MCF 10A (cell line): ENCODE measurements at places on chromosomes 16 and 17. TPM values are rescaled to one million over a fixed set of nuclear protein-coding genes. Genes with fewer than 3 reads are reported as not detected.

The POLR2A gene
- total RNA-seq, result 89.6 and 107 TPM in 2 replicates

The FBXW10B gene
- 3.4 and 5.3 TPM in 2 replicates for total RNA-seq

The SLC52A1 gene
- total RNA-seq, result not detected in 2 replicates

The C17orf50 gene
- total RNA-seq, result not detected in 2 replicates

GRCh38 chr16:67286441-67287235 is 7.3 kb downstream of the PLEKHG4 start:
- DNase-seq, result no peak

DNA sequence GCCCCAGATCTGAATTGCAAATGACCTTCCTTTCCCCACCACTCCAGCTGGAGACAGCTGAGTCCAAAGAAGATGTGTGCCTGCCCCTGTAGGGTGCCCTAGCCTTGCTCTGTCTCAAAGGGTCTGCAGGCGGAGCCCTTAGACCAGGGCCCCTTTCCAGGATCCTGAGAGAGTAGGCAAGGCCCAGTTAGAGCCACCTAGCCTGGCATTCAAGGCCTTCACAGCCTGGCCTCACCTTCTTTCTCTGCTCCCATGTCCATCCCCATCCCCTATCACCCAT is 66.6 kb upstream of the LHX1 start:
- no peak for DNase-seq

DNA sequence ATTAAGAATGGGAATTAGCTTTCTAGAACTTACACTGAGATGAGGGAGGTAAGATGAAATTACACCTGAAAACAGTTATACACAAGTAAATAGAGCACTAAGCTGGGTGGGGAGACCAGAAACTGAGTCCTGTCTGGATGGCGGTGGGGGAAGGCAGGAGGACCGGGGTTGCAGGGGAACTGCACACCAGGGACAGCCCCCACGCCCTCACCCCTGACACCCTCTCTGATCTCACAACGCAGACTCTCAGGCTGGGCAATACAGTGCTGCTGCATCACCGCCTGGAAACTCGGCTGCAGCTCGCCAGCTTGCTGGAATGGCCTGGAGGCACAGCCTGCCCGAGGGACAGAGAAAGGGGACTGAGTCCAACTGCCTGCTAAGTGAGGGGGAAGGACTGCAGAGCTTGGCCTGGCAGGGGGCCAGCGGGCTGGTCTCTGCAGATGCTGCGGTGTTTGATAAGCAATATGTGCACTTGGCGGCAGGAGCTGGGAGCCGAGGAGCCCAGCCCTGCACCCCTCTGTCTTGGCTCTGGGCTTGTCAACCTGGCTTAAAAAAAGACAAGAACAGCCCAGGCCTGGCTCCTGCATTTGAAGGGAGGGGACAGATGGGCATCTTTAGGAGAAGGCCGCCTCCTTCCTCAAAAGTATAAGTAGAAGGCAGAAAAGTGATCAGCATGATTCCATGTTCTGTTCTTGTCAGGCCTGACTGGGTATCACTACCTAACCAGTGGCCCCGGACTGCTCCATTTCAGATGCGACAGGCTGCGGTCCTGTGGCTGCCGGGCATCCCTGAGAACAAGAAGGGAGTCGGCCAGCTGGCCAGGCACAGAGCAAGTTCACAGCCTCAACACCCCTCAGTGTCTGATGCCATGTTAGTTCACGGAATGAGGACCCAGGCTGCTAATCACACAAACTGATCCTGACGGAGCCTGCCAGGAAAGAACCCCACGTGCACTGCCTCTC is 30.2 kb downstream of the SPHK1 start:
- DNase-seq, result no peak

DNA sequence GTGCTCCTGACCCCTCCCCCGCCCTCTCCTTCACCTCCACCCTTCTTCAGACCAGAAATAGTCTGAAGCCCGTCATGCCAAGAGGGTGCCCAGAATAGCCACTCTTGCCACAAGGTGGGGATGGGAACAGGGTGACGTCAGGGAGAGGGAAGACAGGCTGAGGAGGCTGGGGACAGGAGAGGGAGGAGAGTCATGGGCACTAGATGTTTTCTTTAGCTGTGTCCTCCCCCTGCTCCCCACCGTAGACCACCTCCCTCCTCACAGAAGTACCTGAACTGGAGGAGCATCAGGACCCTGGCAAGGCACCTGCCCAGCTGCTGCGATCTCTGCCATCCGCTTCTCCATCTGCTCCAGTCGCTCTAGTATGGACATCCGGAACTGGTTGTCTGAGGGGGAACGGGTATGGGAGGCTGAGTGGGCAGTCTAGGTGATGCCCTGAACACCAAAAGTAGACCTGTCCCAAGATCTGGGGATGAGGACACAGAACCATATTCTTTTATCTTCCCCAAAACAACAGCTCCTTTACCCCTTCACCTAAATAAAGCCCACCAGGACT is 6.6 kb upstream of the SPAG7 start:
- DNase-seq, result no peak
